Hepatocyte (in vitro differentiated cells): ENCODE measurements at places on chromosomes 4 and X. TPM values are rescaled to one million over a fixed set of nuclear protein-coding genes. Genes with fewer than 3 reads are reported as not detected.

GRCh38 chrX:28625223-28625622 lies 38.0 kb downstream of the IL1RAPL1 start:
- H3K27ac ChIP-seq: no peak overlapping the region
- no peak overlapping the region for H3K4me3 ChIP-seq
- H3K27me3 ChIP-seq: no peaks in the 10 kb centered on the region
- H3K4me1 ChIP-seq: no peaks in the 10 kb centered on the region

DNA sequence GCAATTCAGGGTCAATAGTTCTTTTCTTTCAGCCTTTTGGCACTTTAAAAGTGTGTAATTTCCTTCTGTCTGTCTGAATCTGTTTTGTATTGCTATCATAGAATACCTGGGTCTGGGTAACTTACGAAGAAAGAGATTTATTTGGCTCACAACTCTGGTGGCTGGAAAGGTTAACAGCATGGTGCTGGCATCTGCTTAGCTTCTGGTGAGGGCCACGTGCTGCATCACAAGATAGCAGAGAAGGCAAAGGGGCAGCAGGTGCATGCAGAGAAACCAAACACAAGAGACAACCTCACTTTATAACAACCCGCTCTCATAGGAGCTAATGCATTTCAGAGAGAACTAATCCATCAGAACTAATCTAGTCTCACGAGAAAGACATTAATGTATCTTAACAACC lies 18.8 kb downstream of the RGN start:
- H3K27me3 ChIP-seq: no peaks in the 10 kb centered on the region
- no peak overlapping the region for H3K4me3 ChIP-seq
- H3K36me3 ChIP-seq: no peaks in the 10 kb centered on the region
- no peak for DNase-seq
- H3K4me1 ChIP-seq: no peaks in the 10 kb centered on the region

DNA sequence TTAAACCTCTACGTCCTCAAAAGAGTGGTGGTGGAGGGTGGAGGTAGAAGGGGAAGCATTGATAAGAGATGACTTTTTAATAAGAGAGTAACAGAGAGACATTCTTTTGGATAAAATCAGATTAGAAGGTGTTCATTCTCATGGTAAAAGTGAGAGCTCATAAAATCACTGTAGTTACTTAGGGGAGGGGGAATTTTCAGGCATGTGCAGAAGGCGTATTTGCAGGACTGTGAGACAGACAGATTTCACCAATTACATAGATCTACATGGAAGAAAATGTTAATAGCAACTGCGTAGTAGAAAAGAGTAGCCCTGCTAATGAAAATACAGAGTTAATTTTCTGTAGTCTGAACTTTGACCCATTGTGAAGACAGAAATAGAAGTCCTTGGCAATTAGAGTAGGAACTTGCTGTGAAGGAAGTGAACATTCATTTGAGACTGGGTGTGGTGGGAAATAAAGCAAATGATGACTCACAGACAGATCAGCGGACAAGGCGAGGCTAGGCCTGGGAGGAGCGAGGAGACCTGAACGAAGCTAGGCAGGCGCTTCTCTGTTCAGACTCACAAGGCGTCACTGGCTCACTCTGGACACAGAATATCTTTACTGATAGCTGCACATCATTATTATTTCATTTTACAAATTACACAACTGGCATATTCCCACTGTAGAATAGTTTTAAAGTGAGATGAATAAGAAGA lies 57.2 kb upstream of the FAM9C start:
- DNase-seq: peak; percentile 87
- H3K27me3 ChIP-seq: no peaks in the 10 kb centered on the region
- no peak overlapping the region for H3K4me3 ChIP-seq
- H3K4me1 ChIP-seq: peaks cover 24% of the 10 kb centered on the region
- H3K27ac ChIP-seq: peak overlapping the region; percentile 89
- no peaks in the 10 kb centered on the region for H3K36me3 ChIP-seq

ATOH1 gene
- 0.37 and 0.80 TPM in 2 replicates for total RNA-seq

DNA sequence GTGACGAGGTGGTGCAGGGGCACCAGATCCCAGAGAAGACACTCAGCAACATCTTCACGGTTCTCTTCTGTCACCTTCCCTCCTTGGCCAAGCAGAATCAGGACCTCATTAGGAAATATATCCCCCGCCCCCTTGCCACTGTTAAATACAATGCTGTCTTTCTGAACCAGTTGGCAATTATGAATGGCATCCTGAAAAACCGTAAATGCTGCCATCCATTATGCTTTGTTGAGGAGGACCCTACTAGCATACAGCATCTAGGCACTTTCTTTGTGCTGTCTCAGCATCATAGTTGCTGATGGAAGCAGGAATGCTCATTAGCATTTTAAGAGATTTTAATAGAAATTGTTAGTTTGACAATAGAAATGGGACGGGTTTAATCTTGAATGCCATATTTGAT lies 138.5 kb downstream of the DCLK2 start:
- H3K36me3 ChIP-seq: no peaks in the 10 kb centered on the region
- no peak overlapping the region for H3K27ac ChIP-seq
- H3K4me3 ChIP-seq: no peak overlapping the region
- DNase-seq: no peak
- peaks cover under 1% of the 10 kb centered on the region for H3K4me1 ChIP-seq
- no peaks in the 10 kb centered on the region for H3K27me3 ChIP-seq

LAMTOR3 gene
- total RNA-seq: 133 and 143 TPM in 2 replicates

DNA sequence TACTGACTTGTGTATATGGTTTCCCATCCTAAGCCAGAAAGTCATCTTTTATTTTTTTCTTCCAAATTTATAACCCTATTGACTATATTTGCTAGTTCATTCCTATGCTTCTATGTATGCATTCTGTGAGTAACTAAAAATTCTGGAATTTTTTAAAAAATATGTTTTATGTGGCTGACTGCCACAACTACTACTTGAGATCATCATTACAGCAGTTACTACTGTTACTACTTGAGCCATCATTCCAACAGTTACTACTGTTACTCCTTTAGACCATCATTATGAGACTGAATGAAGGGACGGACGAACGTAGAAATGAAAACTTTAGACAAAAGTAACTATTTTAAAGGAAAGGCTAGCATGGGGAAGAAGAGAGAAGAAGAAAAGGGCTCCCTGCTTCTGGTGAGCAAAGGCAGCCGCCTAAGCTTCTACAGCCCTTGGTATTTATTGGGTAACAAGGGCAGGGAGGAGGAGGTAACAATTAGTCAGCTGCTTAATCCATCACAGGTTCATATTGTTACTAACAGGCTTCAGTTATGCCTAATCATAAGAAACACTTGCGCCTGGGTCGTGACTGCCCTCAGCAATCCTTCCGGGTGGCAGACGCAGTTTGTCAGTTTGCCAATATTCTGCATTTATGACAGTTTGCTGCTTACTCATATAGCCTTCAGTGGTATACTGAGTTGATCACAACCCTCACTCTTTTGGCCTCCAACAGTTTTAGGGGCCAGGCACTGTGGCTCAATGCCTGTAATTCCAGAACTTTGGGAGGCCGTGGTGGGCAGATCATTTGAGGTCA lies 80.4 kb downstream of the PDLIM5 start:
- no peaks in the 10 kb centered on the region for H3K36me3 ChIP-seq
- no peak overlapping the region for H3K27ac ChIP-seq
- no peak overlapping the region for H3K4me3 ChIP-seq
- H3K27me3 ChIP-seq: no peaks in the 10 kb centered on the region

- no peaks in the 10 kb centered on the region for H3K4me1 ChIP-seq
- no peaks in the 10 kb centered on the region for H3K36me3 ChIP-seq
- H3K4me3 ChIP-seq: no peak overlapping the region
- no peak overlapping the region for H3K27ac ChIP-seq
- DNase-seq: no peak
These were observed 126.1 kb upstream of the DCLK2 start for GRCh38 chr4:149952101-149952500.

MMAA gene
- total RNA-seq: 13.4 and 15.3 TPM in 2 replicates

ADH1B gene
- 8.0 and 8.2 TPM in 2 replicates for total RNA-seq

GRCh38 chr4:74293558-74293957 lies 14.7 kb upstream of the EPGN start:
- H3K4me3 ChIP-seq: no peak overlapping the region
- no peak overlapping the region for H3K27ac ChIP-seq
- H3K36me3 ChIP-seq: no peaks in the 10 kb centered on the region

PRSS12 gene
- total RNA-seq: 14.4 and 20.0 TPM in 2 replicates

- DNase-seq: no peak
- no peaks in the 10 kb centered on the region for H3K36me3 ChIP-seq
- H3K4me3 ChIP-seq: no peak overlapping the region
- no peaks in the 10 kb centered on the region for H3K27me3 ChIP-seq
- no peak overlapping the region for H3K27ac ChIP-seq
These were observed 12.3 kb downstream of the TRIM2 start for GRCh38 chr4:153216546-153216945.

PNMA5 gene
- total RNA-seq: 0.07 and 0.08 TPM in 2 replicates

GRCh38 chr4:4269331-4269731 lies 20.6 kb downstream of the LYAR start:
- no peaks in the 10 kb centered on the region for H3K36me3 ChIP-seq
- no peak overlapping the region for H3K27ac ChIP-seq
- H3K27me3 ChIP-seq: no peaks in the 10 kb centered on the region
- DNase-seq: no peak
- H3K4me1 ChIP-seq: no peaks in the 10 kb centered on the region

ADGRG2 gene
- total RNA-seq: 3.7 and 4.5 TPM in 2 replicates

USP46 gene
- 34.0 and 36.3 TPM in 2 replicates for total RNA-seq

DNA sequence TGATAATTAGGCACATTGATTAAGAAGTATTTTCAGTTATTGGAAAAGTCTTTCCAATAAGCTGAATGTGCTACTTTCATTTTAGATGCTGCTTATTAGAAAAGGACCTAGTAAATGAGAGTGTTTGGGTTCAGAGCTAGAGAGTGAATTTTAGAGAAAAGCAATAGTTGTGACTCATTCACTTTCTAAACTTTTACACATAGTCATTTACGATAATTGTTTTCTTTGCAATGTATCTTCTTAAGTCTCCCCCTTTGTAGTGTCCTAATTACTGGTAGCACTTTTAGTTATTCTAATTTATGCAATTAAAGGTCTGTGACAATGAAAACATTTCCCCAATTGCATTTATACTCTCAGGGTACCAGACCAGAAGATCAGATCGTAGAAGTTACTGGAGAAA lies 1.3 kb downstream of the IL21 start:
- DNase-seq: no peak
- H3K27ac ChIP-seq: no peak overlapping the region
- H3K4me3 ChIP-seq: no peak overlapping the region

DNA sequence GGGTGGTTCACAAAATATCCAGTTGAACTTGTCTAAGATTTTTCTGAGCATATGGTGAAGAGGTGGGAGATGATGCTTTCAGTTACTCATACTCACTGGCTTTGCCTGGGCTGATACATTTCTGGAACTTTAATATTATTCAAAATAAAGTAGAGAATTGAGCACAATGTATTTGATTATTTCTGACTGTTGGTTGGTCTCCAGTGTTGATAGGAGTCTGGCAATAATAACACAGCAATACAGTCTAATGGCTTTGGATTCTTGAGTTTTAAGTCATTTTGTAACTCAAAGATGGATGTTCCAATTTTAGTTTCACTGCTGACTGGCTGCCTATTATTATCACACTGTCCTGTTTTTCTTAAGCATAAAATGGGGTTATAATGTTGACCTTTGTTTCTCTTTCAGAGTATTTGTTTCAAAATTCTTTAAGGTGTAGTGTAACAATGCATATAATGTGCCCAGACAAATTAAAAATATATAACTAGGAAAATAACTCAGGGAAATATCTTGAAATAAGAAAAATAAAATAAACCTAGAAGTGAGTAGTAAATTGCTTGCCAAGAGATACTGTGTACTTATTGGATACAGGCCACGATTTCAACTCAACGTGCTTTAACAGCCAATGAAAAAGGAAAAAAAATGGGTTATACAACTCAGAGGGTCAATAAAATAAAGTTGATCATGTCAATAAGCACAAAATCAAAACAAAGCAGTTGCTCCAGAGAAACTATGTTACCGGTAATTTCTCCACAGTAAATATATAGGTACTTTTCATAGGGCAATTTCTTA lies 99.0 kb downstream of the ARSJ start:
- H3K4me3 ChIP-seq: no peak overlapping the region
- no peaks in the 10 kb centered on the region for H3K4me1 ChIP-seq
- H3K27ac ChIP-seq: no peak overlapping the region
- H3K27me3 ChIP-seq: no peaks in the 10 kb centered on the region
- H3K36me3 ChIP-seq: no peaks in the 10 kb centered on the region
- DNase-seq: no peak

GRCh38 chrX:32532262-32532661 lies 679.1 kb downstream of the DMD start:
- no peak overlapping the region for H3K27ac ChIP-seq
- H3K27me3 ChIP-seq: no peaks in the 10 kb centered on the region
- no peak overlapping the region for H3K4me3 ChIP-seq
- H3K4me1 ChIP-seq: no peaks in the 10 kb centered on the region
- H3K36me3 ChIP-seq: no peaks in the 10 kb centered on the region

DNA sequence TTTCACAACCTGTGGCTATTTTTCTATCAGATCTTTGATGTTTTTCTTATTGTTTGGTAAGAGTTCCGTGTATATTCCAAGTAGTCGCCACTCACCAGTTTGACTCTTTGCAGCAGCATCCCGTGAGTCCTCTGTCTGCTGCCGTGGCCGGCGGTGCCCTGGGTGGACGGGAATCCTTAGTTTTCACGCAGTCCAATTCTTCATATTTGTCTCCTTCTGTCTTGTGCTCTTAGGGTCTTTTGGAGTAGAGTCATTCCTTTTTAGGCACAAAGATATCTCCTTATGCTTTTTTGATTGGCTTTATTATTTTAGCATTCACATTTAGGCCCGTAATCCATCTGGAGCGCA lies 94.9 kb upstream of the MSX1 start:
- H3K4me3 ChIP-seq: no peak overlapping the region
- H3K4me1 ChIP-seq: peaks cover 19% of the 10 kb centered on the region
- H3K27me3 ChIP-seq: no peaks in the 10 kb centered on the region
- H3K36me3 ChIP-seq: no peaks in the 10 kb centered on the region

CYTL1 gene
- total RNA-seq: 37.4 and 52.3 TPM in 2 replicates

DNA sequence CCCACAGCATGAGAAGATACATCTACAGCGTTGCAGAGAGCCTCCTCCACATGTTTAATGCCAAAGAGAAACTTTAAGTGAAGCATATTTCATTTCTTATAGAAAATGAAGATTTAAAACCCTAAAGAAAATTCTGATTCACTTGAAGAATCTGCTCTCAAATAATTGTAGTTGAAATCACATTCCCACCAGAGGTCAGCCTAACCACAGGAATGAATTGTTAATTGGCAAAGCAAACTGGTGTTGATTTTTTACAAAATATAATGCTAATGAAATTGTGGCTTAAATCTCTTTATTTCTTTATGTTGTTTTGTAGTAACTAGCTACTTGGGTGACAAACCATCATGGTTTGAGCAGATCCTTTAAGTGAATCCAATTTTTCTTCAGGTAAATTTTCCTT lies 31.1 kb upstream of the WDR17 start:
- H3K4me1 ChIP-seq: no peaks in the 10 kb centered on the region
- no peak overlapping the region for H3K27ac ChIP-seq
- no peak overlapping the region for H3K4me3 ChIP-seq
- H3K36me3 ChIP-seq: no peaks in the 10 kb centered on the region

DNA sequence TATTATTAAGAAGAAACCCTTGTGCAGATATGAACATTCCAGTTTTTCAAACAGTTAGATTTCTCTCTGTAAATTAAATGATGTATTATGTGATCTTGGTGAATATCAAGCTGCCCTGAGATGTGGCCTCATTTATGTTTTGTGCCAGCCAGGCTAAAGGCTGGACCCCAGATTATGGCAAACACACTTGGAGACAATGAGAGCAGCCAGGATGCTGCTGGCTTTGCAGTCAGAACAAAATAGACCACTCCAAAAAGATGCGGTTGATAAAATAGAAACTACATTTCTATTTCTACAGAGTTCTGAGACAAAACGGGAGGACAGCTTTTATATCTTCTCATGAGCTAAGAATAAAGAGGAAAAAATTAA lies 296.5 kb downstream of the PPP3CA start:
- DNase-seq: no peak
- H3K36me3 ChIP-seq: no peaks in the 10 kb centered on the region
- no peak overlapping the region for H3K27ac ChIP-seq
- no peaks in the 10 kb centered on the region for H3K27me3 ChIP-seq
- H3K4me3 ChIP-seq: no peak overlapping the region

PCDH19 gene
- 3.6 and 3.7 TPM in 2 replicates for total RNA-seq
